K562 (cell line): ENCODE measurements at places on chromosomes 3 and 15.

GRCh38 chr3:139652561-139652960 lies 25.2 kb downstream of the NMNAT3 start:
- H3K36me3 ChIP-seq: no peaks in the 10 kb centered on the region
- no peak overlapping the region for H3K27ac ChIP-seq
- no peaks in the 10 kb centered on the region for H3K4me1 ChIP-seq
- H3K4me3 ChIP-seq: no peak overlapping the region

DNA sequence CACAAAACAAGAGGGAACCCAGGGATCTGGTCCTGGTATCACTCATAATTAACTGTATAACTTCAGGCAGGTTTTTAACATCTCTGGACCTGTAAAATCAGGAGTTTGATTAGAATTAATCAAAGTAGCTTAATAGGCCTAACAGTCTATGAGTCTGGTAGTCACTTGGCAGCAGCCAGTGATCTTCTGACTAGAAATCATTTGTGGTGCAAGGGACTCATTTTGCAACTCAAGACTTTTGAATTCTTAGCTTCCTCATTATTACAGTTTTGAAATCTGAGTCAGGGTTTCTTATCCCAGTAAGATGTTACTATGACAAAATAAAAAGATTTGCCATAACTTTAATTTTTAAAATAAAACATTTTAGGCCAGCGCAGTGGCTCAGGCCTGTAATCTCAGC lies 70.8 kb downstream of the TMCC1 start:
- no peaks in the 10 kb centered on the region for H3K36me3 ChIP-seq
- H3K4me1 ChIP-seq: no peaks in the 10 kb centered on the region
- no peak overlapping the region for H3K27ac ChIP-seq
- H3K27me3 ChIP-seq: no peaks in the 10 kb centered on the region
- no peak for DNase-seq
- no peak overlapping the region for H3K4me3 ChIP-seq

GRCh38 chr15:40567111-40567510 lies 2.0 kb upstream of the RPUSD2 start:
- peaks cover 20% of the 10 kb centered on the region for H3K4me1 ChIP-seq
- H3K27ac ChIP-seq: no peak overlapping the region
- no peaks in the 10 kb centered on the region for H3K27me3 ChIP-seq
- peak; percentile 24 for DNase-seq
- H3K4me3 ChIP-seq: no peak overlapping the region

GRCh38 chr3:172076212-172076611 lies 36.8 kb downstream of the FNDC3B start:
- no peak for DNase-seq
- H3K27ac ChIP-seq: peak overlapping the region; percentile 16; the same call in 1 of the 3 replicates
- no peak overlapping the region for H3K4me3 ChIP-seq

GRCh38 chr15:81254277-81254915 lies 57.7 kb downstream of the IL16 start:
- no peaks in the 10 kb centered on the region for H3K36me3 ChIP-seq
- no peak for DNase-seq
- no peak overlapping the region for H3K4me3 ChIP-seq
- no peaks in the 10 kb centered on the region for H3K27me3 ChIP-seq

DNA sequence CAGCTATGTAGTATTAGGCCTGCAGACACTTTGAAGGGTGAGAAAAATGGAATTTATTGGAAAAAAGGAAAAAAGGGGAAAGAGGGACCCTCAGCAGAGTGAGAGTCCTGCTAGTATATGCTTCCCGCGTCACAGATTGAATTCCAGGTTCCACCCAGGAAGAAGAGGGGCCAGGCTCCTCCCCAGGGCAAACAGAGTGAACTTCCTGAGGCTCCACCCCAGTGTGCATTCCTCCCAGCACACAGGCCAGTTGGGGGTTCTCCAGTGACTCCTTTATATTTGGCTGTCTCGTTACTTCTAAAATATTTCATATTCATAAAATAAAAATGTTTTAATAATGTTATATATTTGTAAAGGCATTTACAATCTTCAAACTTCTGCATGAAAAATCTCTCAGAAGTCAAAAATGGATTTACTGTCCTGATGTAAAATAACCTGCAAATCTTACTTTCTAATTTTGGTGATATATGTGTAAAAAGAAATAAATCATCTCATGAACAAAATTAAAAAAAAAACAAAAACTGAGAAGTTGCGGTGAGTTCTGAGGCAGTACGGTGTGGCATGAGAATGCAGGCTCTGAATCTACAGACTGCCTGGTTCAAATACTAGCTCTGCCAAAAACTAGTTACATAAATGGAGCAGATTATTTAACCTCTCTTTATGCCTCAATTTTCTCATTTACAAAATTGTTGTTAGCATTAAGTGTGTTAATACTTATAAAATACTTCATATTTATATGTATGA lies 175.8 kb upstream of the P2RY1 start:
- H3K36me3 ChIP-seq: no peaks in the 10 kb centered on the region
- DNase-seq: no peak
- no peak overlapping the region for H3K4me3 ChIP-seq
- H3K27me3 ChIP-seq: no peaks in the 10 kb centered on the region

GRCh38 chr15:52066842-52067544 lies 45.6 kb downstream of the BCL2L10 start:
- DNase-seq: no peak
- H3K36me3 ChIP-seq: peaks cover 30% of the 10 kb centered on the region; the same call in 2 of the 3 replicates
- no peak overlapping the region for H3K27ac ChIP-seq
- no peak overlapping the region for H3K4me3 ChIP-seq

GRCh38 chr15:56042031-56042430 lies 48.6 kb upstream of the NEDD4 start:
- peaks cover 16% of the 10 kb centered on the region for H3K4me1 ChIP-seq
- no peak for DNase-seq
- no peak overlapping the region for H3K27ac ChIP-seq
- H3K4me3 ChIP-seq: no peak overlapping the region
- no peaks in the 10 kb centered on the region for H3K36me3 ChIP-seq

DNA sequence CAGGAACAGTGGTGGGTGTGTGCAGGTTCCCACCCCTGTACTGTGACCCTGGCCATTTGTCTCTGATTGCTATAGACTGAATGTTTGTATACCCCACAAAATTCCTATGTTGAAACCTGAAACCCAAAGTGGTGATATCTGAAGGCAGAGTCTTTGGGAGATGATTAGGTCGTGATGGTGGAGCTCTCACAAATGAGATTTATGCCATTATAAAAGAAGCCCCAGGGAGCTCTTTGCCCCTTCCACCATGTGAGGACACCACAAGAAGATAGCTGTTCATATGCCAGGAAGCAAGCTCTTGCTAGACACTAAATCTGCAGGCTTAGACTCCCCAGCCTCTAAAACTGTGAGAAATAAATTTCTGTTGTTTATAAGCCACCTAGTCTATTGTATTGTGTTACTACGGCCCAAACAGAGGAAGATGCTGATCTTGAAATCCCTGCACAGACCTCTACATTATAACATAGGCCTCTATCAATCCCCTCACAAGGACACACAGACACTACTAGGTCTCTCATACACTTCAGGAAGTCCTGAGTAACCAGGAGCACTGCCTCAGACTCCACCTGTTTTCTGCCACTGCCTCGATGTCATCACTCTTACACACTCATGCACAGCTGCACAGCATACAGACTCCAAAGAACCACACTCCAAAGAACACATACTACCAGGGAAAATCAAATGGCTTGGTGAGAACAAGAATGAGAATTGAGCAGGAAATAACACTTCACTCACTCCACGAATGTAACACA lies 14.7 kb downstream of the IGSF11 start:
- no peak overlapping the region for H3K4me3 ChIP-seq
- DNase-seq: no peak
- no peak overlapping the region for H3K27ac ChIP-seq
- no peaks in the 10 kb centered on the region for H3K4me1 ChIP-seq
- H3K27me3 ChIP-seq: no peaks in the 10 kb centered on the region
- no peaks in the 10 kb centered on the region for H3K36me3 ChIP-seq

- no peak overlapping the region for H3K4me3 ChIP-seq
- no peaks in the 10 kb centered on the region for H3K4me1 ChIP-seq
These were observed 271.9 kb downstream of the FEZF2 start for GRCh38 chr3:62101488-62101887.

DNA sequence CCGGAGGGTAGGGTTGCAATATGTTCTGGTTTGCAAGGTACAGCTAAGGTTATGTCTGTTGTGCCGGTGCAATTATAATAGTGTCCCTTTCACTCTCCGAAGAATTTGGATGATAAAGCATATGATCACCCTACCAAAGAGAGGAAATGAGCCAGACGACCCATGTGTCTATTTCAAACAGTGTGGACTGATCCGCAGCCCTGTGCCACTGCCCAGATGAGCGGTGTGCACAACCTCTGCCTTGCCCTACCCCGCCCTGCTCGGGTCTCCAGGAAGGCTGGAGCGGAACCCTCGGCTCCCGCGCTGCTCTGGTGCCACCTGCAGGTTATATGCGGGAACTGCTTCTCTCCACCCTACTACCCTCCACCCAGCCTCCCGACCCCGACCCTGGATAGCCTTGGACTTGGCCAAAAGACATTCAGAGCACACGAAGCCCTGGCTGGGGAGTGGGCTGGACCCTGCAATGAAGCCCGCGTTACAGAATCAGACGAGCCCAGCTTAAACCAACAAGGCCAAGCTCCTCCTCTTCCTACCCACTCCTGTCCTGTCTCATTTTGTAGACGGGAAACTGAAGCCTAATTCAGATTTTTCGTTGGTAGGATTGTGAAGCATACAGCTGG lies 68.4 kb upstream of the CHRNB4 start:
- no peaks in the 10 kb centered on the region; the same call in none of the 2 replicates for H3K27me3 ChIP-seq
- H3K4me1 ChIP-seq: no peaks in the 10 kb centered on the region
- H3K27ac ChIP-seq: no peak overlapping the region
- no peaks in the 10 kb centered on the region for H3K36me3 ChIP-seq
- DNase-seq: peak; percentile 67

DNA sequence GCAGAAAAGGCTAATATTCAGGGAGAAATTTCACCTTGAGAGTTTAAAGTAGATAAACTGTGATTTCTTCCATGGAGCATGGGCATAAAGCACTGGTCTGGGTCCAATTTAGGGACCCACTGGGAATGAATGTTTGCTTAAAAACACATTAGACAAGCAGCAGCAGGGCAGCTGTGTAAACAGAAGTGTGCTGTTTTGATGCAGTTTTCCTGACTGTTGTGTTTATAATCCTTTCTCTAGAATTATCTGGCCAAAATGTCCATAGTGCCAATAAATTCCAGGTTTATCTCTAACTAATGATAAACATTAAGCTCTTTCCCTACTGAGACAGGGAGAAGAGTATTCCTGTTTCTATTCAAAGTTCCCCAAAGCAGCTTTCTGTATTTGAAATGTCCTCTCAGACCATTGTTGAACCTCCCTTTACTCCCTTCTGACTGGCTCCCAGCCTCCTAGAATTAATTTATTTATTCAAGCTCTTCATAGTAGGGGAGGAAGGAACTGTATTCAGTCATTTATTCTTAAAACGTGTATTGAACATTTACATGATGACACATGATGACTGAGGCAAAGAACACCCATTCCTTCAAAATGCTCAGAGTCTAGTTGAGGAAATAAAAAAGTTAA lies 7.0 kb upstream of the TM4SF18 start:
- no peak for DNase-seq
- no peaks in the 10 kb centered on the region for H3K36me3 ChIP-seq
- no peaks in the 10 kb centered on the region for H3K27me3 ChIP-seq
- no peak overlapping the region for H3K4me3 ChIP-seq
- no peaks in the 10 kb centered on the region for H3K4me1 ChIP-seq

DNA sequence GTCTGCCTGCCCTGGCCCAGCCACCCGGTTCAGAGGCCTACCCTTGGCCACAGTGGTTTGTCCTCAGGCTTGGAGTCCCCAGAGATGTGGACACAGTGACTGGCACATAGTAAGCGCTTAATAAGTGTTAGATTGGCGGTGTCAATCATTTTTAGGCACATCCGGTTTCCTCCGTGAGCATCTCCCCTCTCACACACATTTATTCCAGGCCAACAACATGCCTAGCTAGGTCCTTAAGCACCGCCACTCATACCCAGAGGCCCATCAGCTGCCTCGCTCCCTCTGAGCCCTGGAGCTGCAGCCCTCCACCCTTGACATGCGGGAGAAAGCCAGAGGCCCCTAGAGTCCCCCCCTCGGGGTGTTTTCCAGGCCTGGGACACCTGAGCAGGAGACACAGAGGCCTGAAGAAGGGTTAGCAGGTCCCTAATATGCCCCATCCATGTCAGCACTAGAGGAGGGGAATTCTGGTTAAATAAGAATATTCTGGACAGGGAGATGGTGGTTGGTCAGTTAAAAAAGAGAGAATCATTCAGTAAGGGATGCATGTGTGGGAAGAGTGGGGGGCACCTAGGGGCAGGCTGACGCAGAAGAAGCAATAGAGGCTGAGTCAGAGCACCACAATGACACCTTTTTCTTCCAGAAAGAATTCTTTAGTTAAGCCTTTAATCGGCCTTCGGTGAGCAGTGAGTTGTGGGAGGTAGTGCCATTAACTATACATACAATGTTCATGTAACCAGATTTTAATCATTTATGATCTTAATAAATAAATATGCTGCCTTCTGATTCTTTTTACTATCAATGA lies 22.3 kb downstream of the NR2F2 start:
- no peak for DNase-seq
- no peak overlapping the region for H3K27ac ChIP-seq
- no peaks in the 10 kb centered on the region for H3K27me3 ChIP-seq
- no peak overlapping the region for H3K4me3 ChIP-seq
- H3K4me1 ChIP-seq: peaks cover 15% of the 10 kb centered on the region

DNA sequence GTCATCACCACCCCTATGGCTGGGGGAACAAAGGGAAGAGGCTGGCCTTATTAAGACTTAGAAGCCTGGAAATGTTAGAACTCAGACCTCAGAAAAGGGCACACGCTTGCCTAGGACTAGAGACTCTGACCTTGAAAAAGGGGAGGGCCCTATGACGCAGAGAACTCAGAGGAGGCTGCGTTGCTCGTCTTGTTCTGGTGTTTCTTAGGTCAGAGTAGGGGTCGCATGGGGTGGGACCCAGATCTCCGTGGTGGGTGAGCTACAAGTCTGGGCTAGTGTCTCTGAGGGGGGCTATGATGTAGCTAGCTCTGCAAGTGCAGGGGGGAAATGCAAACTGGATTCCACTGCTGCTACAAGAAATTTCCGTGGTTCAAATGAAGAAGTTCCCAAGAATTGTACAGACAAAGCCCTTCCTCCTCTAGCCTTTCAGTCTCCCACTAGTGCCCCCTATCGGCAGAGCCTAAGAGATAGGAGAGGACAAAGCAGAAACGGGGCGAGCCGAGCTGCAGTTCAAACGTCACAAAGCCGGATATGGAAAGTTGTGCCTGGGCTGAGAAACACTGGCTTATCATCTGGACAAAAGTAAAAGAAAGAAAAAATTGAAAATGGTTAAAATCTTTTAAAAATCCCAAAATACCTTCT lies 392.9 kb upstream of the ROBO2 start:
- no peak overlapping the region for H3K27ac ChIP-seq
- H3K4me3 ChIP-seq: no peak overlapping the region
- H3K27me3 ChIP-seq: no peaks in the 10 kb centered on the region
- H3K36me3 ChIP-seq: no peaks in the 10 kb centered on the region
- no peaks in the 10 kb centered on the region for H3K4me1 ChIP-seq

- no peaks in the 10 kb centered on the region; the same call in 1 of the 2 replicates for H3K27me3 ChIP-seq
- no peak overlapping the region for H3K27ac ChIP-seq
- no peaks in the 10 kb centered on the region for H3K4me1 ChIP-seq
- DNase-seq: no peak
- no peak overlapping the region for H3K4me3 ChIP-seq
These were observed 300.6 kb downstream of the VPS13C start for GRCh38 chr15:61759639-61760038.

GRCh38 chr3:184040010-184040409 lies 8.5 kb downstream of the HTR3D start:
- peak; percentile 41 for DNase-seq
- H3K36me3 ChIP-seq: no peaks in the 10 kb centered on the region
- no peaks in the 10 kb centered on the region; the same call in 2 of the 3 replicates for H3K27me3 ChIP-seq
- H3K27ac ChIP-seq: no peak overlapping the region
- H3K4me1 ChIP-seq: no peaks in the 10 kb centered on the region
- H3K4me3 ChIP-seq: no peak overlapping the region

GRCh38 chr3:33229066-33229465 lies 10.5 kb upstream of the SUSD5 start:
- H3K27me3 ChIP-seq: peaks cover 3% of the 10 kb centered on the region; the same call in 1 of the 3 replicates
- no peak overlapping the region for H3K27ac ChIP-seq
- no peak overlapping the region for H3K4me3 ChIP-seq
- no peak for DNase-seq
- no peaks in the 10 kb centered on the region for H3K36me3 ChIP-seq
